ENCODE measurements at places on chromosomes 7 and 10.

DNA sequence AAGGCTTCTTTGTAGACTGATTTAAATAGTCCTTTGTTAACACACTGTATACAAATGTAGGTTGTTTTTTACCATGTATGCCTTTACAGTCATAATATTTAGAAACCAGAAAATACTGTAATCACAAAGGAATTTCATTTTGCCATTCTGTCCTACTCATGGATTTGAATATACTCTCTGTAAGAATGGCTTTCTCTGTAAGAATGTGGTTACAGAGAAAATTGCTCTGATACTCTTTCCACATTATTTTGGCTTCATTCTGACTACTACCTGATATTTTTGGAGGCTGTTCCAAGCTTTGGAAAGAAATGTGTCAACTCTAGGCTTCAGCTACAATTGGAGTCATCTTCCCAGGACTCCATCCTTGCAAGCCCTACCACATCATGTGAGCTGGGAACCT is 23.5 kb downstream of the CH25H start:
- DNase-seq, result no peak

DNA sequence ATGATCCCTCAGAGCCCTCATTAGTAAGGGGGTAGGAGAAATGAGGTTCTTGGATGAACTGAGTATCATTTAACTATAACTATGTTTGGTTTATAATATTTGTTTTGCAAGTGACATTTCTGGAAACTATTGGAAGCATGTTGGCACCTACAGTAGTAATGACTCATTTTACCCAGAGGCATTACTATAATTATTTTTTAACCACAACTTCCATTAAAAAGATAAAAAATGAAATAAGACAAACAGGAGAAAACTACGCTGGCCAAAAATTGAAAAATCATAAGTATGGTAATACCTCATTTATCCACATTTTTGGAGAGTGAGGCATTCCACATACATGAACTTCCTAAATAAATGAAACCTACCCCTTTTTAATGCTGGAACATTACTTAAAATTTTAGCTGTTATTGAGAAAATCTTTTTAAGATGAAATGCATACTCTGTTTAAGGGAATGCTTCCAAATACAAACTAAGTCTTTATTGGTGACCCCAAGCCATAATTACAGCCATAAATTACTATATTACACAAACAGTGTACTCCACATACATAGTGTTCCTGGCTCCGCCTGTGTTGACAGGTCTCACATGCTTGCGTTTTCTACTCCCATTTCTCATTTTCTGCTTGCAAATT is 84.6 kb upstream of the CAPZA2 start:
- peak; percentile 36 for DNase-seq

- peak; percentile 34 for DNase-seq
These were observed 594 bp downstream of the CNNM1 start for GRCh38 chr10:99329554-99330346.

DNA sequence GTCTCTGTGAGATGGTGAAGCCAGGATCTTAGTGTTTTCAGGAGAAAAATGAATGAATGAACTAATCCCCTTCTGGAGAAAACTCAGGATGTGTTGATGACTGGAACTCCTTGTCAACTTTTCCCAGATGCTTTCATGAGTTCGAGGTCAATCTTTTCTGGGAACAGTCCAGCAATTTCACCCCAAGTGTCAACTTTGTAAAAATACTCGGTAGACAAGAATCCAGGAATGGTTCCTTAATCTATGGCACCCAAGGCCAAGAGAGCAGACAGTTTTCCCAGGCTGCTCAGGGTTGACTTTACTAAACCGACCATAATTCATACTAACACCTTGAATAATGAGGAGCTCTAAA is 31.1 kb upstream of the LYZL1 start:
- DNase-seq, result no peak

GRCh38 chr10:64896582-64896981 is 1375.4 kb downstream of the REEP3 start:
- DNase-seq, result no peak

GRCh38 chr10:93006435-93007039 is 54.1 kb upstream of the CYP26C1 start:
- peak; percentile 56 for DNase-seq

DNA sequence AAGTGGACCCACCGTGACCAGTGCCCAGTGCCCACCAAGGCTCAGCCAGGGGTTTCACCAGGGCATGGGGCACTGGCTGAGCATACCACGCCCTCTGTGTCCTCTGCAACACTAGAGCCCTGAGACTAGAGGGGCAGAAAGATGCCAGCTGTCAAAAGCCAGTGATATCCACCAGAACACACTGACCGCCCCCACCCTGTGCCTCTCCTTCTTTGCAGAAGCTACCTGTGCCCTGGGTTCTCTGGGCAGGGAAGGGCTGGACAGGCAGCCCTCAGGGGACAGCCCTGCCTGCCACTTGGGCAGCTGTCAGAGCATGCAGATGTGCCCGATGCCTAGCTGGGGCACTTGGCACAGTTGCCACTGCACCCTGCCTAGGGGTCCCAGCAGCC is 494 bp downstream of the VSIR start:
- DNase-seq, result no peak

GRCh38 chr7:18638594-18639452 is 143.3 kb downstream of the HDAC9 start:
- DNase-seq, result no peak

DNA sequence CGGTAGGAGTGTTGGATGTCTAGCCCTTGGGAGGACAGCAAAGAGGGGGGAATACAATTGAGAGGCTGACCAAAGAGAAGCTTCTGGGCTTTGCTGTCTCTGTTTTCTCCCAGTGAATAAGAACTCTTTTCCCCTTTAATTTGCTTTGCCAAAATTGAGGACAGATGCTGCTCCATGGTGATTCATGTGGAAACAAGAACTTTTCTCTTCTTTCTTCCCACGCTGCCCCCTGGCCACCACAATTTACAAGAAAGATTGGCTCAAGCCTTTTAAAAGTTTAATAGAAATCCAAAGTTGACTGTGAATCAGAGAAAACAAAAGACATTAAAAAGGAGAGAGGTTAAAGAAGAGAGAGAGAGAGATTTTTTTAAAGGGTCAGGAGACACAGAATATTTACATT is 49.0 kb downstream of the PRR15 start:
- no peak for DNase-seq

DNA sequence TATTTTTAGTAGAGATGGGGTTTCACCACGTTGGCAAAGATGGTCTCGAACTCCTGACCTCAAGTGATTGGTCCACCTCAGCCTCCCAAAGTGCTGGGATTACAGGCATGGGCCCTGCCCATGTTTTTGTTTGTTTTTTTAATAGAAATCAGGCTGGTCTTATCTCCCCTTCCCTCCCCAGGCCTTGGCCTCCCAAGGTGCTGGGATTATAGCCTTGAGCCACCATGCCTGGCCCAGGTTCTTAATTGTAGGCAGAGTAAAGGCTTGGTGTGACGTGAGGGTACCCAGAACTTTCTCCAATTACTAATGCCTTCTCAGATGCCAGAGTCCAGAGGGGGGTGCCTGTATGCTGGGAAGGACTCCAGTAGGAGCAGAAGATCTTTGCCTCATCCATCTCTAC is 5.2 kb upstream of the MKRN1 start:
- no peak for DNase-seq

DNA sequence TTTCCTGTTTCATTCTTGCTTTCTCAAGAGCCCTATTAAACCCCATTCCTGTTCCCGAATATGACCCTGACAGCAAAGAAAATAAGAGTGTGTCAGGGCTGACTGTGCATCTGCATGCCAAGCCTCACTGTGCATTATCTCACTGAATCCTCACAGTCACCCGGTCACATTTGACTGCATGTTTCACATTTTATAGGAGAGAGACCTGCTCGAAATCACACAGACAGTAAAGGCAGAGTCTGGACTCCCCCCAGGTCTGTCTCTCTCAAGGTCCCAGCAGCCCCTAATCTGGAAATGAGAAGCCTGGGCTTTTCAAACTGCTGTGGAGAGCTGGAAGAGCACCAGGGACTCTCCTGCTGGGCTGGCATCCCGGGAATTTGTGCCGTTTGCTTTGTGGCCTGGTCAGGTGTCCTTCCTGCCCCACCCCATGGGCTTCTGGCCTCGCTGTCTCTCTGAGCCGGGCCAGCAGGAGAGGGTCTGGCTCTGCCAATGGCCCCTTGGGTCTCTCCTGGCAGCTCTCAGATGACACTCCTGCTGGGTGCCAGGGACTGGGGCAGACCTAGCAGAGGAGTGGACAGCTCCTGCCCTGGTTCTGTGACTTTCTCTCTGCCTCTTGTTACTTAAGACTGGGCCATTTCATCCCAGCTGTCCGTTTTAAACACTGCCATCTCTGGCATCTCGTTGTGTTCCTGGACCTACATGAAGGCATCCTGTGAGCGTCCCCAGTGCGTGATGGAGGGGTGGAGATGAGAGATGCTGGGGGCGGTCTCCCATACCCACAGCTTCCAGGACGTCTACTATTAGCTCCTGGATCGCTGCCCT is 173.6 kb downstream of the ARHGAP12 start:
- no peak for DNase-seq

GRCh38 chr10:118870467-118871243 is 115.9 kb upstream of the CACUL1 start:
- DNase-seq, result peak; percentile 97

- DNase-seq, result no peak
These were observed 138.7 kb upstream of the ADO start for GRCh38 chr10:62665771-62666170.

- no peak for DNase-seq
These were observed 10.7 kb downstream of the FOXL3 start for GRCh38 chr7:300546-301290.

- no peak for DNase-seq
These were observed 86.9 kb downstream of the CHST15 start for GRCh38 chr10:124006526-124006925.

GRCh38 chr10:17316488-17317170 is 88.6 kb downstream of the VIM start:
- no peak for DNase-seq

DNA sequence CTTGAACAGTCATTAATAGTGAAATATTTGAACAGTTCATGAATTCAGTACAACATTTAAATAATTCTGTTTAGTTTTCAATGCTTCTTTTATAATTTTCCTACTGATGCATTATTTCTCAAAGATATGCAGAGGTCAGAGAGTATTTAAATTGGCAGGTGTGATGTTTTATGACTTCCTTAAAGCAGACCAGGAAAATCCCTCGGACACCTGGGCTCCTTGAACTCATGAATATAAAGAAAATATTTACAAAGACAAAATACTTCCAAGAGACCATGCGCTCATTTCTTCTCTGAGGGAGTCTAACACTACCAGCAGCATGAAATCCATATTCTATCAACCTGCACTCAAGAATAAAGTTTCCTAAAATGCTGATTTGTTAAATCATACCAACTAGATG is 127.6 kb downstream of the IPMK start:
- no peak for DNase-seq

GRCh38 chr10:34760606-34761005 is 54.5 kb downstream of the PARD3 start:
- DNase-seq, result no peak

DNA sequence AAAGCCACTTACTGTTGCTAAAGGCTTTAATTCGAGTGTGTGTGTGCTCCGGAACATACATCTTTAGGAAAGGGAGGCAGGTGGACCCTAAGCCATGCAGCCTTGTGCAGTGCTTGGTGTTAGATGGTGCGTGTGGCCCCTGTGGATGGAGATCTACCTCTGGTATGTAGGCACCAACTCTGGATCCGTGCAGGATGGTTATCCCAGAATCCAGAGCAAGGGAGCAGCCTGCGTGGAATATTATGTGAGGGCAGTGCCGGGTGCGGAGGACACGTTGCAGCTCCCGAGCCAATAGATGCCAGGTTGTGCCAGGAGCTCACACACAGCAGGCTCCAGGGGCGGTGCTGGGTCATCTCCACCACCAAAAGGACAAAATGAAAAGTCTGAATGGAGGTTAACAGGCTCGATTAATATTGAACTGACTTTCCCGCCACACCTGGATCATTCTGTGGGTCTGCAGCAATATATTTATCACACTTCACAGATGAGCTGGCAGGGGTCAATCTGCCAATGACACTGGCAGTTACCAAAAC is 143.0 kb upstream of the NPS start:
- no peak for DNase-seq

DNA sequence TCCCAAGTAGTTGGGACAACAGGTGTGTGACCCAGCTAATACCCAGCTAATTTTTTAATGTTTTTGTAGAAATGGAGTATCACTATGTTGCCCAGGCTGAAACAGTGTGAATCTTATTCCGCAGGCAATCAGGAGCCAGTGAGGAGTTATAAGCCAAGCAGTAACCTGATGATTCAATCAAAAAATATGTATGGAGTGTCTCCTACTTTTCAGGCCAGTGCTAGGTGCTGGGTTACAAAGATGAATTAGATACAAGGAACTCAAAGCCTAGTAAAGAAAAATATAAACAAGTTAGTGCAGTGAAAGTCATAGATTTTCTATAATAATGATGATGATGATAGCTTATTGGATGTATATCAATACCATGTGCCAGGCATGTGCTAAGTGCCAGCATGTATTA is 13.2 kb upstream of the IFRD1 start:
- no peak for DNase-seq

DNA sequence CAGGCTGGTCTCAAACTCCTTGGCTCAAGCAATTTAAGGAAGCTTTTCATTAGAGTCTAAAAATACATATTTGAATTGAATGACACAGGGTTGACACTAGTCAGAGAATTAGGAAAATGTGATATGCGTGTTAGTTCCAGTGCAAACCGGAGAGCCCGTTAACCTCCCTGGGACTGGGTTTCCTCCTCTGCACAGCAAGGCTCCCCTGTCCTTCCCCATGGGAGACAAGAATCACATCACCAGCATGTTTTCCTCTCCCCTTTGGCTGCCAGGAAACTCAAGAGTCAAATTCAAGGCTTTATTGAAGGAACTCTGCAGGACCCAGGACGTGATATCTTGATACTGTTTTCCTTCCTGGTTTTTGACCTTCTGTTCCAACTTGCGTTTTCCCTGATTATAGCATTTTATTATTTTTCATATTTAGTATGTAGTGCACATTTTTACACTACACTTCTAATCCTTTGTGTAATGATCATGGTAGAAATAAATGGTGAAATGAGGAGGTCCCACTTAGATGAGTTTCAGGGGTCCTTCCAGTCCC is 24.9 kb downstream of the GSTO2 start:
- no peak for DNase-seq

DNA sequence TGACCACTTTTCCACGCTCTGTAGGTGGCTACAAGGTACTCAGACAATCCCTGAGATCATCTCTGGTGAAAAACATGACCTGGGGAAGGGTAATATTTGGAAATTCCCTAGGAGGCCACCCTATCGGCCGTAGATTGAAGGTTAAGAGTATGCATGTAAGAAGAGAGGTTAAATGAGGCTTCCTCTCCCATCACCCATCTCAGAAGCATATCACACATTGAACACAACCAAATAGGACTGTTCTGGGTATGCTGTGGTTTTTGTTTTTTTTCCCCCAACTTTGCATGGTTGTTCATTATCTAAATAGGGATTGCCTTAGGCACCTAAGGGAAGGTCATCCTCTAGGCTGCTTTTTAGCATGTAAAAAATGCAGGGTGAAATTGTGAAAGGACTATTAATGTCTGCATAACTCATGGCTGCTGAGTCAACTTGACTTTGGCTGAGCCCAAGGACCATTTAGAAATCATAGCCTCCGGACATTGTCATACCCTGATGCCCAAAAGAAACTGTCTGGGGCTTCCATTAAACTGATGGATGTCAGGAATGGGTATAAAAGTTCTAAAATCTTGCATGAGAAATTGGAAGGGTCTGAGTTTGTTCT is 24.7 kb upstream of the ST8SIA6 start:
- DNase-seq, result no peak
